ENCODE measurements at places on chromosomes 2 and 18. TPM values are rescaled to one million over a fixed set of nuclear protein-coding genes. Genes with fewer than 3 reads are reported as not detected.

The CXCR4 gene
- total RNA-seq = 1,915 TPM

The INHA gene
- total RNA-seq = not detected

The SCN2A gene
- total RNA-seq = under 0.01 TPM

The OTX1 gene
- total RNA-seq = not detected

The ZAP70 gene
- 137 TPM for total RNA-seq

The SLC9A4 gene
- total RNA-seq = under 0.01 TPM

The KIAA2012 gene
- total RNA-seq = not detected

The ASB18 gene
- total RNA-seq = not detected

The GRHL1 gene
- 3.9 TPM for total RNA-seq
